ENCODE measurements at places on chromosomes 7 and 10. TPM values are rescaled to one million over a fixed set of nuclear protein-coding genes. Genes with fewer than 3 reads are reported as not detected.

Gene NEURL1
- total RNA-seq, result 1.7 TPM

Gene ACBD7
- not detected for total RNA-seq

Gene NOS3
- 8.7 TPM for total RNA-seq

Gene FAM180A
- 4.8 TPM for total RNA-seq

Gene SMIM30
- total RNA-seq, result 12.9 TPM

Gene ZNF777
- 6.5 TPM for total RNA-seq

Gene GIMAP2
- total RNA-seq, result 5.3 TPM

Gene ABLIM1
- total RNA-seq, result 47.0 TPM
